ENCODE measurements at places on chromosomes 13 and 19. TPM values are rescaled to one million over a fixed set of nuclear protein-coding genes. Genes with fewer than 3 reads are reported as not detected.
A peak's percentile ranks its signal among the peaks of the same experiment; 100 is the strongest.

DNA sequence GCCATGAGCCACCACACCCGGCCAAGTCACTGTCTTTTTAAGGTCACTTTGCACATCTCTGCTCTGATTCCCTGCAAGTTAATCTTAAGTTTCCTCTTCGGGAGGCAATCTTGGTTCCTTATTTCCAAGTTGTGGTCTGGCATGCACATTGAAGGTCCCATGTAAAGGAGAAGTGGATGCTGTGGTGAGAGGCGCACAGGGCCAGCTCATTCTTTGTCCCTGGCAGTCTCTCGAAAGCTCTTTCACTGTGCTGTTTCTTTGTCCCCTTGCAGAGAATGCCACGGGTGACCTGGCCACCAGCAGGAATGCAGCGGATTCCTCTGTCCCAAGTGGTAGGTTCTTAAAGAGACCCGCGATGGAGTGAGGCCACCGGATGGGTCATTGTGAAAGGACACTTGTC lies 16.4 kb upstream of the C19orf33 start:
- no peak for DNase-seq

GRCh38 chr13:104854007-104854406 lies 1681.5 kb downstream of the EFNB2 start:
- DNase-seq: peak; percentile 34

DNA sequence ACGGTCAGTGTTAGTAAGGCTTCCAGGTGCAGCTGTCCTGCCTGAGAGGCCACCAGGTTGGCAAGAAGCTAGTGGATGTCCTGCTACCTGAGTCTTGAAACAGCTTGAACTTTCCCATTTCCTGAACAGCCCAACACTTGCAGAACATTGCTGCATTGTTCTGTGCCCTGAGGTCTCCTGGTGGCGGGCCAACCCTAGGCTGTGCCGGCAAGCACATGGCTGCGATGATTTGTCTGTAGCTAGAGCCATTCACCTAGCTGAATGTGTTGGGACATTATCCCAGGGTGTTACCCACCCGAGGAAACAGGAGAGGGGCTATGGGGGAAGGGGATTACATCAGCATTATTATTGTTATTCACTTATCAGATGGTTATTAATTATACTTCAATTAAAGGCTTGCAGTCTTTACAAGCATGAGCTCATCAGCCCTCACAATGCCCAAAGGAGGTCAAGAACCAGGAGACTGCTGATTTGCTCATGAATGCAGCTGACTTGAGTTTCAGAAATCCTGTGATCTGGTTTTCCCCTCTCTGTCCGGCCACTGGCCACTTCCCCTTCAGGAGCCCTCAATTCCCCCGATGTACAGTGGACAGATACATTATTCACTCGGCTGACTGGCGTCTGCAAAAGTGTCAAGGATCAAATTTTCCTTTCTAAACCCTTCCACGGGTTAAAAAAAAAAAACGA lies 187.6 kb upstream of the TSC22D1 start:
- no peak for DNase-seq

DNA sequence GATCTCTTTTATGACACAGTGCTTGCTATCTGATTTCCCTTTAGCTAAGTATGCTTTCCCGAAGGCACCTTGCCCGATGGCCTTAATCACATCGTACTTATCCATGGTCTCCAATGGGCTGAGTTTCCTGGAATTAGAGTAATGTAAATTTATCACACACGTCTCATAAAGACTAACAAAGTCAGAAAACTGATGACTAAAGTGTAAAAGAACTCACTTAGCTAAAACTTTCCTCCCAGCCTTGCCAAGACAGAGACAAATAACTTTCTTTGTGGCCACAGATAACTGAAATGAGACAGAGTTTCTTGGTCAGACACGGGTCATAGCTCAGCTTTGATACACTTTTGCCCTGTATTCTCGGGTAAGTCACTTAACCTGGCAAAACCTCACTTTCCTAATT lies 1.5 kb downstream of the NEK5 start:
- DNase-seq: no peak

GRCh38 chr13:102771298-102772041 lies 2.1 kb downstream of the TEX30 start:
- DNase-seq: no peak

ZNF221 gene
- total RNA-seq: 6.3 TPM

KASH5 gene
- total RNA-seq: not detected

DNA sequence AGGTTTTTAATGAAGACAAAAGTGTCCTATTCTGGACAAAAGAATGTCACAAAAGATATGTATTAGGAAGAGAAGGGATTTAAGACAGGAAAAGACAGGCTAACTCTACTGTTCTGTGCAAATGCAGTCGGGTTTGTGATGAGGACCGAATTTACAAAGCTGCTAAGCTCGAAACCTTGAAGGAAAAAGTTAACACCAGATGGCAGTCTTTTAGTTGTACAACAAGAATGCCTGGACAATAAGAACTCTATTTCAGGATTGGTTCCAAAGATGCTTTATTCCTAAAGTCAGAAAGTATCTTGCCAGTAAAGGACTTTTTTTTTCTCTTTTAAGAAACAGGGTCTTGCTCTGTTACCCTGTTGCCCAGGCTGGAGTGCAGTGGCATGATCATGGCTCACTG lies 51.1 kb downstream of the HS6ST3 start:
- DNase-seq: peak; percentile 5

DNA sequence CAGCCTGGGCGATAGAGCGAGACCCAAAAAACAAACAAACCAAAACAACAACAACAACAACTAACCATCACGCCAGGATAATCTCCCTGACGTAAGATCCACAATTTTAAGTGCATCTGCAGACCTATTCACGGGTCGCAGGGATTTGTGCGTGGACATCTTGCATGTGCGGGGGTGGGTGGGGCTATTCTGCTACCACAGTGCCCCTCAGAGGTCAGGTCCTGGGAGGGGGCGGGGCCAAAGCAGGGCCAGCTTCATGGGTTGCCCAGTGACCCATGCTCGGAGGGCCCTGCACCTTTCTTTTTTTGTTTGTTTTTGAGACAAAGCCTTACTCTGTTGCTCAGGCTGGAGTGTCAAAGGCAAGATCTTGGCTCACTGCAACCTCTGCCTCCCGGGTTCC lies 2.6 kb upstream of the CDC42EP5 start:
- DNase-seq: no peak

DNA sequence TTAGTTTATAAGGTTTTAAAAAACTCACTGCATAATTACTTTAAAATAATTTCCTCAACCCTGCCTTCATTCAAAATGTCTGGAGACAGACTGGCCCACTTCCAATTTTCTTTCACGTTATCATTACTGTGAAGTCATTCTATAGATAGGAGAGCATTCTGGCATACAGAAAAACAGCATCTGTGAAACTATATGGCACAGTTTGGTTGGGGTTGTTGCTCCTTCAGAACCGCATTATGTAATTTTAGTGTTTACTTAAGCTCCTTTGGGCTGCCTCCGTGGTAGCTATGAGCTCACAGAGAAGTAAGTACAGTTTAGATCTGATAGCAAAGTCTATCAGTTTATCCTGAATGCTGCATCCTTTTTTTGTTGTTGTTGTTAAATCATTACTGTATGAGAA lies 104.3 kb downstream of the KCNRG start:
- DNase-seq: no peak

DNA sequence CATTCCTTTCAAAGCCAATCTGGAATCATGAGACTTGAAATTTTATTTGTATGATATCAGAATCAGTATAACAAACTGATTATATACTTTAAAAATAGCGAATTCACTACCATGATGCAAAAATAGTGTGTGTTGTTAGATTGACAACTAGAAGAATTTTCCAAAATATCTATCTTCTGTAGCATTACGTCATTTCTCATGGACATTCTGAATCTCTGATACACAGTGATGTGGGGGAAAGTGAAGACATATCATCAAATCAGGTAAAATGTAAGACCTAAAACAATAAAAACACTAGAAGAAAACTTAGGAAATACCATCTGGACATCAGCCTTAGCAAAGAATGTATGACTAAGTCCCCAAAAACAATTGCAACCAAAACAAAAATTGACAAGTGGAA lies 1292.0 kb upstream of the PCDH9 start:
- DNase-seq: no peak

ZNF888 gene
- total RNA-seq: 3.0 TPM

KIRREL2 gene
- 0.34 TPM for total RNA-seq

- DNase-seq: peak; percentile 44
Observed at GRCh38 chr19:47021536-47022139, 2.0 kb downstream of the NPAS1 start.

DNA sequence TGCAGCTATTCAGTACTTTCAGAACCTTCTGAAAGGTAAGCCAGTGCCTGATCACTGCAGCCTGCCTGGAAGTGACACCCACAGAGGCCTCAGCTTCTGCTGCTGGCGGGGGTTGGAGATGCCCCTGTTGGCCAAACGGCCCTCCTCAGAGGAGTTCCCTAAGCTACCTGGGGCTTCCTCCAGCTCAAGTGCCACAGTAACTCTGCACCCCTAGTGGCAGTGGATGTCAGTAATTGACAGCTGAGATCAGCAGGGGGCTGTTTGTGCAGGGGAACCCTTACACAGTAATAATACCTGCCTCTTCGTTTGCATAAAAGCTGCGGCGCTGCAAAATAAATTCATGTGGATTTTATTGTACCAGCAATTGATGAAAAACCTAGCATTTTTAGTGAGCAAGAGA lies 28.9 kb downstream of the TDRD12 start:
- no peak for DNase-seq

CYP4F22 gene
- 0.46 TPM for total RNA-seq

GRCh38 chr19:29442910-29443309 lies 82.9 kb upstream of the VSTM2B start:
- DNase-seq: no peak

WIZ gene
- total RNA-seq: 7.0 TPM

GRCh38 chr19:7926021-7926726 lies at the start of gene CTXN1:
TSS of gene CTXN1 (minus strand) at chr19:7926135. CDS start at chr19:7925538, 597 bp downstream.
- DNase-seq: peak; percentile 73

DNA sequence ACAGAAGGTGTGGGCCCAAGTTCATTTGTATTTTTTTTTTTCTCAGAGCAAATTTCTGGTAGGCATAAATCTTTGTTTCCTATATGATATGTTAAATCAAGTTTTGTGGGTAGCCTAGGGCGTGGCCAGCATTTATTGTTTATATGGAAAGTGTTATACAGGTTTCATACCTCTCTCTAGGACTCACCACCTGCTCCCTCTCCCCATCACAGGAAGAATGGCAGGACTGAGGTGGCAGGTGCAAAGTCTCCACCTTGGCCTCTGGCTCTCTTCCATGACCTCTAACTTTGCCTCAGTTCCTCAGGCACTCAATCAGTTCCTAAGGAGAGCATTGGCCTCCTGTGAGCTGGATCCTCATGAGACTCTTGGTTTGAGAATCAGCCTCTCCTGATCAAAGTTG lies 172.3 kb upstream of the TSC22D1 start:
- DNase-seq: no peak

B3GNT8 gene
- total RNA-seq: not detected

DNA sequence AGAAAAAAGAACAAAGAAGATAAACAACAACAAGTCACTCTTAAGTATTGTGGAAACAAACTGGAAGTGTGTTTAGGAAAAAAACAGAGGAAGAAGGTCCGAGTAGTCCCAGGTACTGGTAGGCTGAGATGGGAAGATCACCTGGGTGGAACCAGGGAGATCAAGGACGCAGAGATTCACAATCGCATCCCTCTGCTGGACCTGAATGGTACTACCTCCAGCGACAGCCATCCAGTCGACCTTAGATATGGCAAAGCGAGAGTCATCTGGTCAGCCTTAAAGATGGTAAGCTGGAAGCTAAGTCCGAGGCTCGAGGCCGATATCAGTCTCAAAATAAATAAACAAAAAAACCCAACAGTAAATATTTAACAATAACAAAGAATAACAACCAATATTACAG lies 44.9 kb upstream of the ZNF91 start:
- DNase-seq: no peak

DNA sequence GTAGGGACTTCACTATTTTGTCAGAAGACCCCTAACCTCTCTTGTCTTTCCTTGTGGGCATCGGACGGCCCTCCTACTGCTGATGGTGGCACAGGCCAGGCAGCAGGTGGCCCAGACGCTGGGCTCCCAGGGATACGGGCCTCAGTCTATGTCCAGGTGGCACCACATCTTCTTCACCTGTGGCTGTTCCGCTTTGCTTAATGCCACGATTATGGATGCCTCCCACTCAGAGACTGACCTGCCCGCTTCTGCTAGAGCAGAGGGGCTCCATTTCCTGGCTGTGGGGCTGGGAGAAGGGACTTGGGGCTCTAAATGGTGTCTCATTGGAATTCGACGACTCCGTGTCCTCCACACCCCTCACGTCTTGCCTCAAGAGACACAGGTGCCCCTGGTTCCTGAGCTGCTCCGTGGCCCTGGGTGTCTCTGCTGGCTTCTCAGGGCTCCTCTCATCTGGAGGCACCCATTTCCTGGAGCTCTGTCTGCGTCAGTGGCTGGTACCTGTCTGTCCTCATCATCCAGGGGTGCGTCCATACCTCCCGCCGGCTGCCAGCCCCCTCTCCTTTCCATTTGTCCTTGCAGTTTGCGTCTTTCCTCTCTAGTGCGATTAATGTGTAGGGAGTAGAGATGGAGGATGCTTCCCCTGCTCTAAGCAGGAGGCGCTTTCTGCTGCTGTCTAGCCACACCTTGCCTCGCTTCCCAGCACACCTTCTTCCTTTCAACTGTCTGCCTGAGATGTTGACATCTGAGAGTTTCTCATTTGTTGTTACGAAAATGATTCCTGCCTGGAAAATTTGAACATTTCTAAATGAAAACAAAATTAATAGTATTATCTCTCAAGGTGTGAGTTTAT lies 63.4 kb downstream of the TEX29 start:
- DNase-seq: no peak

LHB gene
- 0.60 TPM for total RNA-seq

DNA sequence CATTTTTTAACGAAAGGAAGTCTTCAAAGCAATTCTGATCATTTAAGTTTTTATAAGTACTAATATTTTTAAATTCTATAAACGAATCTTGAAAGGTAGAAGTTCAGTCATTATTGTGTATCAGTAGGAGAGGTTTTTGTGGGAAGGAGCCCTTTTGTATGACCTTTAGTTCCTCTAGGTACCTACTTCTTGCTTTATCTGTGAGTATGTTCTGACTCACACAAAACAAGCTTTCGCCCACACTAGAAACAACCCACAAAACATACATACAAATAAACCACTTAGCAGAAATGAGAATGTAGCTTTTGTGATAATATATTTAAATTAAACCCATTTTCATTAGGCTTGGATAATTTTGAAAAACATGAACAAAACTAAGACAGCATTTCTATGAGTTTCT lies 27.8 kb downstream of the ERCC5 start:
- peak; percentile 3 for DNase-seq

- no peak for DNase-seq
Observed at GRCh38 chr13:91381371-91381770, 17.1 kb upstream of the GPC5 start.

DAND5 gene
- not detected for total RNA-seq

GRCh38 chr13:113117911-113118260 lies 4.7 kb upstream of the F10 start:
- no peak for DNase-seq

DNA sequence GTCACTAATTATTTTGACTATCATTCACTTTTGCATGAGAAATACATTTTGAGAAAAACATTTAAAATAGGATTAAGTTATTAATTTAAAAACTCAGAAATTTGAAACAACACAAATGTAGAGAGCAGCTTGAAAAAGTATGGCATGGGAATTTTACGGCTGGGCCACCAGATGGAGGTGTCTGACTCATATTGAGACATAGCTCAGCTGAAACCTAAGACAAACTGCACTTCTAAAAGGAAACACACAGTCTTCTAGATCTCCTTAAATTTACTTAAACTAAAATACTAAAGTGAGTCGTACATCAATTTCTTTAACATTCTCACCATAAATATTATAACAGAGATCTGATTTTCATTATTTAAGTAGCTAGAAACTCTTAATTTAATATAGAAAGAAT lies 41.9 kb upstream of the POSTN start:
- DNase-seq: no peak

GGN gene
- not detected for total RNA-seq

Measured in Daoy (cell line).